D341Med (cell line): ENCODE measurements at places on chromosomes 5 and 9.

DNA sequence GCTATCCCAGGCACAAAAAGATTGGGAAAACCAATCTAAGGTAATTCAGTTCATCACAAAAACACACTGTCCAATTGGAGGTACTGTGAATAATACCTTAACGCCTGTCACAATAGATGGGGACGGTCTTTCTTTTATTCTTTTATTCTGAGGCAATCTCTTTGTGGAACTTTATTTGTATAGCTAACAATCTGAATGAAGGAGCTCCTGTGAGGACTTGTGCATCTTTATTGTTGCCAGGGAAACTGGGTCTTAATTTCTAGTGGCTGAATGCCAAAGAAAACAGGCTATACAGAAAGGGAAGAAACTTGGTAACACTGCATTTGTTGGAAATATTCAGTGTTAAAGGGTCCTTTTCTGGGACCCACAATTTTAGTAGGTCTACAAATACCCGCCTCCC lies 546.9 kb upstream of the C9orf72 start:
- no peak for DNase-seq

DNA sequence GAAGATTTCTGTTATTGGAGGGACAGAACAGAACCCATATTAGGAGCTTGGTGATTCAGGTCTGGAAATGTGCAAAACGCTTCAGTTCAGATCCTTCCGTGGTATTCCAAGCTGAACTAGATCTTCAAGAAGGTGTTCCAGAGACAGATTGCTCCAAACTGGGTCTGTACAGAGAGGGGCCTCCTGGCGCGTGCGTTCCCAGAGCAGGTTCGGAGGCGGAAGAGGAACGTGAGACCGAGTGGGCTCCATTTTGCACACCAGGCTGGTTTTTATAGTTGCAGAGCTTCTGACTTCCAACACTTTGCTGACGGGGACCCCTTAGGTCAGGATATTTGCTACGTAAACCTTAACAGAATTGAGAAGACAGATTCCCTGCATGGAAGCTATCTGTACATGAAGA lies 16.7 kb upstream of the RPL26L1 start:
- no peak for DNase-seq

- DNase-seq, result no peak
Observed at GRCh38 chr5:139272471-139273321, 20.8 kb upstream of the MATR3 start.

GRCh38 chr5:176178789-176179188 lies 59.4 kb upstream of the SIMC1 start:
- DNase-seq, result no peak

- DNase-seq, result no peak
Observed at GRCh38 chr9:18390393-18390792, 83.6 kb upstream of the ADAMTSL1 start.

DNA sequence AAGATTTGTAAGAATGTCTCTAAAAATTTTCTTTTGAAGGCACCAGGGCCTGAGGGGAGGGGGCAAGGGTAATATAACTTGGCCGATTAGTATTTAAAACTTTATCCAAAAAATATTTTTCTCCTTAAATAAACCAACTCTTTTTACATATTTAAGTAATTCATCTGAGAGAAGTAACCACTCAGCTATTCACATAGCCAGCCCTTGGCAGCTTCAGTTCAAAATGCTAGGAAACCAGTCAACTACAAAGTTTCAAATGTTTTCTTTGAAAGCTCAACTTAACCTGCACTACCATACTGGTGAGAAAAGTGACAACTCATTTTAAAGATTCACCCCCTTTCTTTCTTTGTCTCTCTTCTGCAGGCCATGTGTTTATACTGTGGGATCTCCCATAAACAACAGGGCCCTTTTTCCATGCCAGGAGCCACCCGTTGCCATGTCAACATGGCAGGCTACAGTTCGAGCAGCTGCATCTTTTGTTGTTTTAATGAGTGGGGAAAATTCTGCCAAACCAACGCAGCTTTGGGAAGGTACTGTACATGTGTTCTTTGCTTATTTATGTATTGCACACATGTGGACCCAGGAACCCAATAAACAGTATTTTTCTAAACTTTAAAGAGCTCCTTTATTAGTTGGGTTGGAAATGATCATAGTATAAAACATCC lies 46.3 kb downstream of the AOPEP start:
- no peak for DNase-seq

- DNase-seq, result no peak
Observed at GRCh38 chr5:141966275-141966962, 2.5 kb upstream of the RNF14 start.

DNA sequence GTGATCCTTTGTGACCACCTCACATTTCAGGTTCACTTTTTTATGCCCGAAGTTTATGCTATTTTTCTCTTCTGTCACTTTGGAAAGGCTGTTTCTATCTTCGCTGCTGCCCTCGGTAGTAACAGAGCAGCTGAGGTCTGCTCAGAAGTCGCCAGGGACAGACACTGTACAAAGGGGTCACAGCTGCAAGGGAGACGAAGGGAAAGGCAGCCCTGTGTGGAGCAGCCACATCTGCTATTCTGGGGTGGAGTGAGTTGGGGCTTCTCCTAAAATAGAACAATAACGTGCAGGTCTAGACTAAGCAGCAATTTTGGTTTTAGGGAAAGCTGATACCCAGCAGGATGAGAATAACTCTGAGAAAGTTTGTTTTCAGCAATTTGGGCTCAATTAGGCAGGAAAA lies 72.5 kb downstream of the ACTL7B start:
- no peak for DNase-seq

GRCh38 chr5:169805527-169805934 lies 168.5 kb downstream of the DOCK2 start:
- no peak for DNase-seq

DNA sequence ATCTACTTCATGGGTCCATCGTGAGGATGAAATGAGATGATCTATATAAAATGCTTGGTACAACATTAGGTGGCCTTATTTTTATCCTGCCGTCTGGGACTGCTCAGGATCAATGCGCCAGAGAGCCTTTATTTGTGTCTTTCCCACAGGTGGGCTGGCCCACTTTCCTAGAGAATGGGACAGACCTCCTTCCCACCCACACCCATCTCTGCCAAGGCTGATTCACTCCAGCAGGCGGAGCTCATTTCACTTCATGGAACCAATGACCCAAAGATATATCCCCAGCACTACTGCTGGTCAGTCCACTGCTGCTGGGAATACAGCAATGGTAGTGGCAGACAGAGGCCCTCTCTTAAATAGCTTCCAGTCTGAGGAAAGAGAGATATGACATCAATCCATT lies 35.7 kb downstream of the TGFBI start:
- DNase-seq, result no peak

DNA sequence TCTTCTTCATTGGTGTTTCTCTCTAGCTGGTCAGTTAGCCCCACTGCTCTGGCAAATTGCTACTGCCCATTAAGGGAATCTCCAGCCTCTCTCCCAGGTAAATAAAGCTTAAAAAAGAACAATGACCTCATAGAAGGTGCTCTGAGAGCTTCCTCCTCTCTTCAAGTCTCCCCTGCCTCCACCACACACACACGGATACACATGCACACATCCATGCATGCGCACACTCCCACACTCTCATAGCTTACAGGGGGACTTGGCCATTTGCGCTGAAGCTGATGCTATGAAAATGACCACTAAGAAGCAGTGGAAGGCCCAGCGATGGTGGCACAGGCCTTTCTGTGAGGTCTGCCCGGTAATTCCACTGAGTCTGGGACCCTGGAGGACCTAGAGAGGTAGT lies 250.9 kb downstream of the AOPEP start:
- DNase-seq, result no peak

GRCh38 chr5:54942064-54942778 lies 43.2 kb downstream of the ESM1 start:
- no peak for DNase-seq

DNA sequence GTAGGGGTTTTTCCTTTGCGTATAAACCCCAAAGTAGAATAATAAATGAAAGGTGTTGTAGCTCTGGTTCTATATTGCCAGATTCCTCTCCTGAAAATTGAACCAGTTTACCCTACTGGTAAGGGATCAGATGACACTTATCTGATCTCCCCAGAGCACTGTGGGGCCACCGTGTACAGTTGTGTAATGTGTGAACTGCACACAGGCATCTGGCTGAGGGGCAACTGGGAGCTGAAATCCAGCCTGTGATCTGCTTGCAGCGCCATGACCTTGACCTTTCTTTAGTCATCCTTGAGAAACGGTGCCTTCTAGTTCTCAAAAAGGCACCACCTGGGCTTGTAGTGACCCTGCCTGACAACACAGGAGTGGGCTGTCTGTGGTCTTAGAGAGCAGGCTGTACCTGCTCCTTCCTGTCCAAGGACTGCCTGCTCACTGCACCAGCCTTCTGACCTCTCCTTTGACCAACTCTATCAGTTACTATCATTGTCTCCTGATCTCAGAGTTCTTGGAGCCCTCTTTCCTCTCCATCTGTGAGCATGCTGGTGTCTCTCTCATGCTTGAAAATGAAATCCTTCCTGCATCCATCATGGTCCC lies 40.2 kb downstream of the PDE6A start:
- DNase-seq, result no peak

DNA sequence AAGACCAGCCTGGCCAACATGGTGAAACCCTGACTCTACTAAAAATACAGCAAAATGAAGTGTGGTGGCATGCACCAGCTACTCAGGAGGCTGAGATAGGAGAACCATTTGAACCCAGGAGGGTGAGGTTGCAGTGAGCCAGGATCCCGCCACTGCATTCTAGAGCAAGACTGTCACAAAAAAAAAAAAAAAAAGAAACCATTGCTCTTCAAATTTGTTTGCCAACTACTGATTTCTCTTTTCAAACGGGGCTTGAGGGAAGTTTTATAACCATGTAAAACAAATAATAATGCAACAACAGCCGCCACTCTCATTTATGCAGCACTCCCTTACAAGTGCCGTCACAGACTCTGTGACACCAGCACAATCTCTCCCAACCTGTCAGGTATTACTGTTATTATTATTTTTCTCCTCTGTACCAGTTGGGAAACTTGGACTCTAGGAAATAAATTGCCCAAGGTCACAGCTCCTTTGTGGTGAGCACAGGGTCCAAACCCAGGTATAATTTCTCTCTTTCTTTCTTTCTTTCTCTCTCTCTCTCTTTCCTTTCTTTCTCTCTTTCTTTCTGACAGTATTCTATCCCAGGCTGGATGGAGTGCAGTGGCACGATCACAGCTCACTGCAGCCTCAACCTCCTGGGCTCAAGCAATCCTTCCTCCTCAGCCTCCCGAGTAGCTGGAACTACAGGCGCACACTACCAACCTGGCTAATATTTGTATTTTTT lies 25.4 kb downstream of the SERINC5 start:
- DNase-seq, result no peak

GRCh38 chr9:9612755-9613154 lies 1000.0 kb downstream of the PTPRD start:
- DNase-seq, result no peak

DNA sequence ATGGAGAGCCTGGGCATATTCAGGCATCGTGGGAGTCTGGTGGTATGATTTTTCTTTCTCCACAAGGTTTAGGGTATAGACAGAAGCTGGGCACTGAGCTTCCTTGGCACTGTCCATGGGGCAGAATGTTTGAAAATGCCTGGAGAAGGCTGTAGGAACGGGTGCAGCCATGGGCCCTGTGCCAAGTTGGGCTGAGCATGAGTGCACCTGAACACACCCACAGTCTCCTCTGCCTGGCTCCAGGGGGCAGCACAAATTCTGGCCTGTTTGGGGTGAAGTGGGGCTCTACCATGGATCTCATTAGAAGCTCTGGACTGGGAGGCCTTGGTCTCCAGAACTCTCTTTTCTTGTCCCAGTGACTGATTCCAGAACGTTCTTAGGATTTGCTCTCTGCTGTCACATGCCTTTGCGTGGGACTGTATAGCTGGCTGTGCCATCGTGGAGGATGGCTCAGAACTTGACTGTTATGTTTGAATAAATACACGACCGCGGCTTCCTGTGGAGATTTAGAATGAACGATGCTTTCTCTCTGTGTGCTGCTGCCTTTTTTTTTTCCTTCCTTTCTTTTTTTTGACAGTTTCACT lies 229.8 kb downstream of the FANCC start:
- no peak for DNase-seq

DNA sequence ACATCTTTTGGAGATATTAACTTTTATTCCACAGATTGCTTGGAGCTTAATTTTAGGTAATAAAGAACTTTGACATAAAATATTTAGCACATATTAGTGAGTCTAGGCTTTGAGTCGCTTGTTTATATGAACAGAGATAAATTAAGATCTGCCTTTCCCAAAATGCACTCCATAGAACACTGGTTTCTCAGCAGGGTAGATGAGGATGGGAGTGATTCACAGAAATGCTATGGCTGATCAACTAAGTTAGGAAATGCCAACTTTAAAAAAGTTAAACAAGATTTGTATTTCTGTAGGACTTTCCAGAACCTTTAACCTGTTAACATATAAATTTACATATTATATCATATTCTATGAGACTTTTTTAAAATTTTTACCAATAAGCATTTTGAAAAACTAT lies 65.2 kb downstream of the STARD4 start:
- DNase-seq, result no peak

- DNase-seq, result no peak
Observed at GRCh38 chr9:13447843-13448422, 168.4 kb upstream of the MPDZ start.

- DNase-seq, result no peak
Observed at GRCh38 chr5:161745392-161745791, 59.9 kb downstream of the GABRA6 start.

- DNase-seq, result peak; percentile 69
Observed at GRCh38 chr9:385818-386398, 171.2 kb downstream of the DOCK8 start.

- no peak for DNase-seq
Observed at GRCh38 chr5:91541696-91542095, 158.6 kb upstream of the ARRDC3 start.
